ENCODE measurements at places on chromosomes 7 and 10.

GRCh38 chr7:1175597-1175966, 15.6 kb upstream of the ZFAND2A start:
- DNase-seq: no peak

DNA sequence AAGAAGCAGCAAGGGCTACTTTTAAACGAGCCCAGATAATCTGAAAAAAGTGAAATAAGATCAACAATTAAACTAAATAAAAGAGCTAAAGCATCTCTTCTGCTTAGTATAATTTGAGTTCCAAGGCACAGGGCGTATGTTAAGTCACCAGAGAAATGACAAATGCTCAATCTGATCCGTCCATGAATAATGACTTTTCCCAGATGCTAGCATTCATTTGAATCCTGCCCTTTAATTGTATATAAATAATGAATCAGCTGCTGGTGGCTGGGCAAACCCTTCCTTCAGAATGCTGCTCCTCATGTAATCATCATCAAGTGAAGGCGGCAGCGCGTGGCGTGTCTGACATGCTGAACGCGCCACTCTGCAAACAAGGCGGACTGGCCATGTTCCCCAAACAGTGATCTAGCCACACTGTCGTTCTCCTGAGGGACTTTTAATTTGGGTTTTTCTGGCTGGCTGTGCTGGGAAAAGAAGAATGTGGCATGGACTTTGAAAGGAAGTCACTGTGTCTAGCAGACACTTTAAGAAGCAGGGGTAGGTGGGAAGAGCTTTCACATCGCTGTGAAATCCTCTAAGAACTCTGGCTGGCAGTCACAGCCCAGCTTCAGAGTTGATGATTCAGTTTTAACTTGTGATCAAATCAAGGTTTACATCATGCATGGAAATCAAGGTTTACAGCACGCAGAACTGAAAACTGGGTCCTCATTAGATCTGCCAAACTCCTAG, 70.7 kb downstream of the BEND7 start:
- no peak for DNase-seq

DNA sequence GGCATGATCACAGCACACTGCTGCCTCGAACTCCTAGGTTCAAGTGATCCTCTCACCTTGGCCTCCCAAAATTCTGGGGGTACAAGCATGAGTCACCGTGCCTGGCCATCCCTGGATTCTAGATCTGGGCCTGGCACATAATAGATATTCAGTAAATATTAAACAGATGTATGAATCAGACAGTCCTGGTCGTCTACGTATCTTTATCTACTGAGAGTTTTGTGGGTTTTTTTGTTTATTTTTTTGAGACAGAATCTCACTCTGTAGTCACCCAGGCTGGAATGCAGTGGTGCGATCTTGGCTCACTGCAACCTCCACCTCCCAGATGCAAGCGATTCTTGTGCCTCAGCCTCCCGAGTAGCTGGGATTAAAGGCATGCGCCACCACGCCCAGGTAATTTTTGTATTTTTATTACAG, 24.3 kb upstream of the ITGB1 start:
- no peak for DNase-seq

GRCh38 chr10:11869219-11869618, 46.1 kb downstream of the PROSER2 start:
- no peak for DNase-seq

GRCh38 chr7:106257752-106258151, 27.0 kb downstream of the NAMPT start:
- DNase-seq: no peak

DNA sequence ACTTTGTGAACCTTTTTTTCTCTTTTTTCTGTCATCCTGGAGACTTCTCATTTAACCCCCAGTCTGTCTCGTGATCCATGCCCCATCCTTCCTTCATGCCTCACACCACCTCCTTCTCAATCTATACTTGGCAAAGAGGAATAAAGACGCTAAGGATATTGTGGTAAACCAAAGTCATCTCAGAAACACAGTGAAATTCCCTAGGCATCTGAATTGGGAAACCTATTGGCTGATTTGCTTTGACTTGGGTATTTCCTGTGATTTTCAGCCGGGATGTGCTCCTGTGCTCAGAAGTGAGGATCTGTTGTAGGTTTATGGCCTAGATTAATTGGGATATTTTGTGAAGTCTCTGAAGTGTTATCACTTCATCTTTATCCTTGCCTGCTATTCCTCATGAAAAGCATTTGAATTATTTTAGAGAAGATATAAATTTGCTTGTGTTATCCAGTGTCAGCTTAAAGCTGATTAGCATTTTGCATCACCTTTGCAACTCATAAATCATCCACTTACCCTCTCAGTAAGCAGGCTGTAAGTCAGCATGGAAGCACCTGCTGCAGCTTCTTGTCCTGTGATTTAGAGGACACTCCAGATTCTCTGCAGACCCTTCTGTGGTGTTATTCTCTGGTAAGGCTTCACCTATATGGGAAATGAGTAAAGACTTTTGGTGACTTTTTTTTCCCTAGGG, 138.0 kb downstream of the AUTS2 start:
- DNase-seq: no peak
